ENCODE measurements at places on chromosomes 3 and 15.

GRCh38 chr3:59877263-59878037 is 827.6 kb upstream of the CFAP20DC start:
- DNase-seq, result no peak

GRCh38 chr15:96147267-96147666 is 183.2 kb upstream of the NR2F2 start:
- no peak for DNase-seq

DNA sequence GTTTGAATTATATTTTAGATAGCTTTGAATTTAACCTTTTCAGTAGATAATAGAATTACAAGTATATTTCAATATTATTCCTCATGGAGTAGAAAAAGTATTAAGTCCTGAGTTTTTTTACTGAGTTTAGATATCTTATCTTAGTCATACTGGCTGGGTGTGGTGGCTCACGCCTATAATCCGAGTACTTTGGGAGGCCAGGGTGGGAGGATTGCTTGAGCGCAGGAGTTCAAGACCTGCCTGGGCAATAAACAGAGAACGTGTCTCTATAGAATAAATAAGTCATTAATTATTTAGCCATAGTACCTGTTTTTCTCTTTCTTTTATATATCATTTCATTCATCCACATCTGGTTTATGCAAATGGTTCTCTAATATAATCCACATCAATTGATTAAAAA is 9.9 kb downstream of the RAP2B start:
- no peak for DNase-seq

GRCh38 chr3:3615533-3615932 is 183.7 kb upstream of the LRRN1 start:
- DNase-seq, result no peak

- DNase-seq, result no peak
Measured at GRCh38 chr3:183050706-183051105, 48.6 kb downstream of the MCCC1 start.

DNA sequence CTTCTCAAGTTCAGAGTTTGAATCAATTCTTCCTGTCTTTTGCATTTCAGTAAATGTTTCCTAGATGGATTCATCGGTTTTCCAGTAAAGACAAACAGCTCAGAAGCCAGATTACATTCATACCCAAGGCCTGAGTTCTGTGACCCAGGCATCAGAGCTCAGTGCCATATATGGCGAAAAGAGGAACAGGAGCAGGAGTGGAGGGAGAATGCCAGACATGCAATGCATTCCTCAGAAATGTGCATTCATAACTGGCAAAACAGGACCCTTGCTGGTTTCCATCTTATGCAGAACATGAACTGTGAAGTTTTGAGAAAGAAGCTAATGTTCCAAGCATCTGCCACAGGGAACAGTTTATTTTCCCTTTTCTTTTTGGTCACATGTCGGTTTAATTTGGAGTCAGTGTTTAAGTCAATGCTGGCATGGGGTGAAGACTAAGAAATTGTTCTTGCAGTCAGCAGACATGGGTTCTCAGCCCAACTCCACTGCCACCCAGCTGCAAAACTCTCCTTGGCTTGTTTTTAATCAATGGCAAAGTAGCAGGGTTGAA is 116.5 kb downstream of the LPP start:
- DNase-seq, result no peak

GRCh38 chr3:100500320-100500880 is 8.0 kb downstream of the TMEM45A start:
- DNase-seq, result no peak

- no peak for DNase-seq
Measured at GRCh38 chr15:101305820-101306255, 10.8 kb upstream of the SNRPA1 start.

Data from T-helper 22 cell (primary cell).